ENCODE measurements at places on chromosomes 13 and 19.
A peak's percentile ranks its signal among the peaks of the same experiment; 100 is the strongest.

DNA sequence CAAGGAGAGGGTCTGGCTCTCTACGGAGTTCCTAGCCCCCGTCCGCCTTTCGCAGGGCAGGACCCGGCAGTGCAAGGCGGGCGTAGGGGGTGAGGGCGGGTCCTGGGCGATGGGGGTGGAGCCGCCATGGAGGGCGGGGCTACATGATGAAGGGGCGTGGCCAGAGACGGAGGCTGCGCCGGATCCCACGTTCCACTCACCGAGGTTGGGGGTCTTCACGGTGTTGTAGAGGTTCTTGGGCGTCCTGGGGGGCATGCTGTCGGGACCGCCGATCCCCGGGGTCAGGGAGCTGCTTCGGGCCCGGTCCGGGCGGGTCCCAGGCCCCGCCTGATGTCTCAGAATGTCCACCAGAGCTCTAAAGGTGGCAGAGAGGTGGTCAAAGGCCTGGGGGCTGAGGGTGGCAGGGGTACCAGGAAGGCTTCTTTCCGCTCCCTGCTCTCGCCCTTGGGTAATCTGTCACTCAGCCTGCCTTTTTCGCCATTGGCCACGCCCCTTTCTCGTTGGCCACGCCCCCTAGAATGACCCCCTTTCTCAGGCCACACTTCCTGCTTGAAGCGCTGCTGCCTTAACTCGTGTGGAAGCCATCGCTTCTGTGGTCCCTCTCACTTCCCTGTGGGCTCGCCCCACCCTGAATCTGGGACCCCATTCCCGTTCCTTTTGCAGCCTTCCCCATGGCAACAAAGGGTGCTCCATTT lies 2.5 kb downstream of the SHISA7 start:
- DNase-seq: no peak

DNA sequence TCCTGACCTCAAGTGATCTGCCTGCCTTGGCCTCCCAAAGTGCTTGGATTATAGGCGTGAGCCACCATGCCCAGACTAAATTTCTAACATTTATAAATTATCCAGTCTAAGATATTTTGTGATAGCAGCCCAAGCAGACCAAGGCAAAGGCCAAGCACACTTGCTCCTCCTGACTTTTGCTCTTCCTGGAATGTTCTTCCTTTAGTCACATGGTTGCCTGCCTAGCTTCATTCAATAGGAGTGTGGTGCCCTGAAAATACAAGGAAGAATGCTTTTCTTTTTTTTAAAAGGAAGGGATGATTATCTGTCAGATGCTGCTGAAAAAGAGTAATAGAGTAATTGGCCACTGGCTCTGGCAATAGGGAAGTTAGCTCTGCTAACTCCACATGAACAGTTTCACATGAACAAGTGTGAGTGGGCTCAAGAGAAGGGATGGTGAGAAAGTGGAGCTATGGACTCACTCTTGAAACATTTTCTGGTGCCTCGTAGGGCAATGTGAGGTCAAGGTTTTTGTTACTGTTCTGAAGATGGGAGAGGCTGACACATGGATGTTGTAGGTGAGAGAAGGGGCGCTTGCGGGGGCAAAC lies 47.1 kb downstream of the USPL1 start:
- no peak for DNase-seq

- no peak for DNase-seq
Observed at GRCh38 chr13:20993211-20993610, 68.2 kb downstream of the LATS2 start.

- DNase-seq: no peak
Observed at GRCh38 chr13:110359840-110360301, 52.8 kb downstream of the COL4A2 start.

GRCh38 chr19:3679138-3679537 lies 21.1 kb downstream of the PIP5K1C start:
- DNase-seq: no peak

DNA sequence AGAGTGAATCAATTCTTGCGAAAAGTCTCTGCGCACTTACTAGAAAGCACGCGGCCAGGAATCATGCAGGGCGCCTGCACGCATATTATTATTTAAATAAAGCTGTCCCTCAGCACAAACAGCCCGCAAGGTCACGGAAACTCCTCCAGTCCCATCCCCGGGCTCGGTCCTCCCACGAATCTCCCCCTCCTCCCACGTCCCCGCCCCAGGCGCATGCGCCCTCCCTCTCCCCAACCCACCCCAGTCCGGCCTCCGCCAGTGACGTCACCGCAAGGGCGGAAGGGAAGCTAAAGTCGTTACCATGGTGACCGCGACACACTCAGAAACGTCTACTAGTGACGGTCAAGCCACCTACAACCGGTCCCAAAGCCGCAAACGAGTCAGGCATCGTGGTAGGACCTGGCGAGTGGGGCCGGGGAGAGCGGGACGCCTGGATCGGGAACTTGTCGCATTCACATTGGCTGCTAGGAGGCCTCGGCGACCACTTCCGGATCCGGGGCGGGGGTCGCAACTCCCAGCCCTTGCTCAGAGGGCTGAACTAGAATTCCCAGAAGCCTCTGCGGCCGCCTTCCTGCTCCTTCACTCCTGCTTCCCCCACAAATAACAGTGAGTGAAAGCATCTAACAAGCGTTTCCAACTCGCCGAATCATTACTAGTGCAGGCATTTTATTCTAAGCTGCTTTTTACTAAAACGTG lies at the start of gene ZSCAN5A:
TSS of gene ZSCAN5A (minus strand) at position 459 of the 696 bp plus-strand sequence. CDS start 89,793 bp downstream, outside the sequence.
- peak; percentile 98 for DNase-seq

GRCh38 chr13:18936104-18936503 lies 245.5 kb downstream of the TUBA3C start:
- DNase-seq: no peak

- no peak for DNase-seq
Observed at GRCh38 chr19:20078581-20079031, 806 bp downstream of the ZNF90 start.

GRCh38 chr19:19538785-19539166 lies 711 bp downstream of the CILP2 start:
- no peak for DNase-seq

- DNase-seq: no peak
Observed at GRCh38 chr19:48830088-48830487, 6.2 kb downstream of the HSD17B14 start.

GRCh38 chr13:113125506-113126264 lies 3.1 kb downstream of the F10 start:
- DNase-seq: no peak

DNA sequence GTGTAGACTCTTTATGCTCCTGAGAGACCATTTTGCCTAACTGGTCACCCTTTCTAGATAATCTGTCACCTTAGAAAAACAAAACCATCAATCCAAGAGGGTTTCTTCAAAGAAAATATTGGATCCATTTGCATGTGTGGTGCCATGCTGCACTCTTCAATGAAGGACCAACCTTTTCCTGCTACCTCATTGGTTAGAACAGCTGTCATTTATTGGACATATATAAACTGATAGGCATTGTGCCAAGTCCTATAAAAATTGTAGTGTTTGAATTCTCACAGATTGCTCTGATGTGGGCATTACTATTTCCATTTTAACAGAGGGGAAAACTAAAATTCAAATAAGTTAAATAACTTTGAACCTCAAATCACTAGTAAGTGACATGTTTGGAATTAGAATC lies 333.2 kb downstream of the MYO16 start:
- no peak for DNase-seq

GRCh38 chr19:47102346-47103060 lies 11.1 kb downstream of the ZC3H4 start:
- DNase-seq: no peak

GRCh38 chr19:7871437-7872305 lies 2.5 kb downstream of the PRR36 start:
- peak; percentile 66 for DNase-seq

- no peak for DNase-seq
Observed at GRCh38 chr13:31793246-31793645, 53.9 kb downstream of the RXFP2 start.

- no peak for DNase-seq
Observed at GRCh38 chr13:33236021-33236420, 49.5 kb downstream of the STARD13 start.

GRCh38 chr19:43408043-43408442 lies 6.6 kb upstream of the TEX101 start:
- DNase-seq: no peak

DNA sequence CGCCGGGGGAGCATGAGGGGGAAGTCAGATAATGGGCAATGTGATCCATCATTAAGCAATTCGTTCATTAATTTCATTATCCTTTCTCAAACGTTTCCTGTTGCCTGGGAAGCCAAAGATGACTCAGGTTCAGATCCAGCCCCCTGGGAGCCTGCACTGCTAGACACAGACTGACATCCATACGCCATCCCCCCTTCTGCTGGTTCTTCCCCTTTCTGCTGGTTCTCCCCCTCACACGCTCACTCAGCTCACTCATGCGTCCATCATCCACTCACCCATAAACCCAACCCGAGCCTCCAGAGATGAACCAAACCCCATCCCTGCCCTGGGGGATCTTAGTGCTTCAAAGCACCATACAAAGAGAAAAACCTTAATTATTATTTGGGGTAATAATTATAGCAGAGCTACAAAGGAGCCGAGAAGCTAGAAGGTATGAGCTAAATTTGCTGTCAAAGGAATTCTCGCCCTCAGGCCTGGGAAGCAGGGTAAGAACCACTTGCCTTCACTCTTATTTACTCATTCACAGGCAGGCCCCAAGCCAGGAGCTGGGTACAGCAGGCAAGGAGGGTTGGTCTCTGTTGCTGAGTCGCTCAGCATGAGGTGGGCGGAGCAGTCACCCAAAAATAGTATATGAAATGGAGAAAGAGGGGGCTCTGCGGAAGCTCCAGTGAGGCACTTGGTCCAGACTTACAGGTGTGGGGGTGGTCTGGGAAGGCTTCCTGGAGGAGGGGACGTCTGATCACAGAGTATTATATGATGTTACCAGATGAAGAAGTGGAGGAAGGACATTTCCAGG lies 7.0 kb upstream of the ZNF444 start:
- DNase-seq: no peak

GRCh38 chr19:29191005-29191404 lies 21.9 kb downstream of the UQCRFS1 start:
- DNase-seq: no peak

GRCh38 chr19:15114153-15114540 lies 6.9 kb downstream of the SYDE1 start:
- no peak for DNase-seq

DNA sequence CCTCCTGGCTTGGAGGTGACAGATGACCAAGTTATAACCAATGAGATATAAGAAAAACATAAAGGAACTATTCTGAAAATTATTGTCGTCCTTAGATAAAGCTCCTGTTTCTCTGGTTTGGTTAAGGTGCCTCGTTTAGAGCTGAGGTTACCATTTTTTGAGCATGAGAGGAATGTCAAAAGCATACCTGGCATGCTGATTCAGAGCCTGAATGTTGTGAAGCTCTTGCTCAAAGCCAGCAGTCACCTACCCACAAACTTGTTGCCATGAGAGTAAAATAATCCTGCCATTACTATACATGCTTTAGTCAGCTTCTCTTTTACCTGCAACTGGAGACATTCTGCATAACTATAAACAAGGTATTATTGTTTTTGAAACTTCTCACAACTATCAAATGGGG lies 1116.2 kb downstream of the DIAPH3 start:
- DNase-seq: no peak

DNA sequence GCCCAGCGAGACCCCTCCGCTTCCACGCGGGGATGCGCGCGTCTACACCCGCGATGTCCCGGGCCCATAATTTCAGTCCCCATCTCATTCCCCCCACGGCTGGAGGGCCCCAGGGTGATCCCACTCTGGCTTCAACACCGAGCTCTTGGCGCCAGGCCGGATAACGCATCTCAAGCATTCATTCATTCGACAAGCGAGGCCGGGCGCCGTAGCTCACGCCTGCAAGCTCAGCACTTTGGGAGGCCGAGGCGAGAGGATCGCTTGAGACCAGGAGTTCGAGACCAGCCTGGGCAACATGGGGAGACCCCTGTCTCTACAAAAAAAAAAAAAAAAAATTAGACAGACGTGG lies 5.9 kb downstream of the ANGPTL6 start:
- no peak for DNase-seq

DNA sequence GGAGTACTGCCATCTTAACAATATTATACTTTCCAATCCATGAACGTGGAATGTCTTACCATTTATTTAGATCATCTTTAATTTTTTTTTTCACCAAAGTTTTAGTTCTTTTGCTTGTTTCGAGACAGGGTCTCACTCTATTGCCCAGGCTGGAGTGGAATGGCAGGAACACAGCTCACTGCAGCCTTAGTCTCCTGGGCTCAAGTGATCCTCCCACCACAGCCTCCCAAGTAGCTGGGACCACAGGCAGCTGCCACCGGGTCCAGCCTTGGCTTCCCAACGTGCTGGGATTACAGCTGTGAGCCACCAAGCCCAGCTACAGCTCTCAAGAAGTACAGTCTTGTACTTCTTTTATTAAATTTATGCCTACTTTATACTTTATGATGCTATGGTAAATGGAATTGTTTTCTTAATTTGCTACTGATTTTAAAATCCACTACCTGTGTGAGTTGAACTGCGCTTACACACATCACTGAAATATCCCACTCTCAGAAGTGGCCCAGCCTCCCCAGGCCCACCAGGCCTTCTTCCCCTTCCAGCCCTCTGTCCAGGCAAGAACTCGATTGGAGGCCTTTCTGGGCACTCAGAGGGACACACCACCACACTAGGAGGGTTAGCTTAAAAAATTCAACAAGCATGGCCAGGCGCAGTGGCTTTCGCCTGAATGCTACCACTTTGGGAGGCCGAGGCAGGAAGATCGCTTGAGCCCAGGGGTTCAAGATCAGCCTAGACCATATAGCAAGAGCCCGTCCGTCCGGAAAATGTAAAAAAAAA lies 1.0 kb upstream of the PGLS start:
- DNase-seq: no peak

- no peak for DNase-seq
Observed at GRCh38 chr19:13998426-13998825, 7.7 kb downstream of the RFX1 start.

- DNase-seq: no peak
Observed at GRCh38 chr13:98921786-98922185, 56.1 kb downstream of the DOCK9 start.

DNA sequence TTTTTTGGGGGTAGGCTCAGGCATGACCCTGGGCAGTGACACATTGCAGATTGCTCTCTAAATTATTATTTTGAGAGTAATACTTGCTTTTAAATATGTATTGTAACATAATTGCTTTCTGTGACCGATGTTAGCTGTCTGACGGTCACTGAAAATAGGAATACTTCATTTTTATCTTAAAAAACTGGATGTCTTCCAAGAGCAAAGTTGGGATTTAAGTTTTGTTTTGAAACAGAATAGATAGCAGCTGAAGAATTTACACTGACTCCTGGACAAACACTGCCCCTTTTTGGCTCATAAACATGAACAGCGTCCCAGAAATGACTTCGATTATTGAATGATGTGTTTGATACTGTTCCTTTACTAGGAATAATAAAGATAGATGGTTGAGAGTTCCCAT lies 535.9 kb downstream of the GPC5 start:
- no peak for DNase-seq

GRCh38 chr19:19432732-19433131 lies 27.3 kb downstream of the GATAD2A start:
- DNase-seq: no peak

DNA sequence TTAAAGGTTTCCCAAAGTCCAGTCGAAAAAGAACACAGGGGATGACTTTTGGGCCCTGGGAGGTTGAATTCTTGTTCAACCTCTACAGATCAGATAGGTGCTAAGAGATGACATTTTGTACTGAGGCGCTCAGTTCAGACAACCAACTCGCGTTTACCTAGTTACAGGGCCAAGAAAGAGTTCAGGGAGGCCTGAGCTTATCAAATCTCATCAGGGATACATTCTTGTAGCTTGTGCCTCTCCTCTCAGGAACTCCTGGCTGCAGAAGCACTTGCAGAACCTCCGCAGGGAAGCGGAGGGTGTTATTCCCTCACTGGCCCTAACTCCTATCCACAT lies 825 bp downstream of the ZNF776 start:
- DNase-seq: no peak

All from CD8-positive, alpha-beta T cell (primary cell).